ENCODE measurements at places on chromosomes 2 and 18.

GRCh38 chr2:39546409-39546808, 109.3 kb upstream of the MAP4K3 start:
- no peak for DNase-seq

DNA sequence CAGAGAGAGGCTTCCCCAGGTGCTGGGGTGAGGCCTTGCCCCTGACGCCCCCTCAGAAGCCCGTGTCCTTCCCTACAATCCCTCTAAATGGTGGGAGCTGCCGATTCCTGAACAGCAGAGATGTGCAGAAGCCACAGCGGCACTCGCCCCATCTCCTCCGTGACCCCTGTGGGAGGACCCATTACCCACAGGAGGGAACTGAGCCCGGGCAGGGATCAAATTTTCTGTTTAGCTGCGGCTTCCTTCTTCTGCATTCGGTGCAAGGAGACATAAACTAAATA, 181.2 kb upstream of the RAB6C start:
- DNase-seq = no peak

- no peak for DNase-seq
Measured at GRCh38 chr2:15661295-15661569, 69.6 kb downstream of the DDX1 start.

DNA sequence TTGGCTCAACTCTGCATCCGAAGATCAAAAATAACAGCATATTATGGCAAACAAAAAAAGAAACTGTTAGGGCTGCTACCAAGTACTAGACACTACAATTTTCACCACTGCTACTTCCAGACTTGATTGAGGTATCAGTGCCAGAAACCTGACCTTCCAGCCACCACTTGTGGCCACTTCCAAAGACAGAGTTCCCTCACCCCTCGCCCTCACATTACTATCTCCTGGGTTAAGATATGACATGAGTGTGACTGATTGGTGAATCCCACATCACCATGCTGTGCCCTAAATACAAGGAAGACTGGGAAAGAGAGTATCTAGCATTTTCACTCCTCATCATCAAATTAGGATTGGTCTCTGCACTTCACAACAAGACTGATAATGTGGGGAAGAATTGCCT, 296.1 kb upstream of the NT5C1B start:
- DNase-seq = no peak

DNA sequence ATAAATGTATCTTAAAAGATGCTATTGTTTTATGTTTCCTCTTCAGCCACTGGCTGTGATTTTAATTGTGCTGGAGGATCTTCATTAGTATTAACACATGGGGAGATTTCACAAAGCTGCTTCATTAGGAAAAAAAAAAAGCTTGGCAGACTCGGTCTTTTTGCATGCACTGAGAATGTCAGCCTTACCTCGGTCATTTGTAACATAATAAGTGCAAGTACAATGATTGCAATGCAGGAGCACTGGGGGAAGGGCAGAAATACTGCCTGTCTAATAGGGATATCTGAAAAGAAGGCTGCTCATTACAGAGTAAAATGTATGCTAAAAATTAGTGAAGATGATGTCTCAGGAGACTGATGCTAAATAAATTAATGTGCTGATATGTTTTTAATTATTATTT, 1.3 kb upstream of the BAZ2B start:
- peak; percentile 90 for DNase-seq

DNA sequence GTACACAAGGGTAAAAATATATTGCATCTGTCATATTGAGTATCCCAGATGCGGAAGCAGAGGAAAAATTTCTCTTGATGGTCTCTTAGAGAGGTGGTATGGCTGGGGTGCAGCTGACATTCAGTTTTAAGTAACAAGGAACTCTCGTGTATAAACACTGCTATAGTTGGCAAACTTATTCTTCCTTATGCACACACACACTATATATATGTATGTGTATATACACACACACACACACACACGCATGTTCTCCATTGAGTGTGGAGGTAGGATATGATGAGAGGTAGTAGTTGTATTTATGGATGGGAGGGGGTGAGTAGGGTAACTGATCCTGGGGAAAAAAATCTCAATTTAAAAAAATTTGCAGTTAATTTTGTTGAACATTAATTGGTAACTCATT, 10.6 kb downstream of the PHLPP1 start:
- DNase-seq = no peak

DNA sequence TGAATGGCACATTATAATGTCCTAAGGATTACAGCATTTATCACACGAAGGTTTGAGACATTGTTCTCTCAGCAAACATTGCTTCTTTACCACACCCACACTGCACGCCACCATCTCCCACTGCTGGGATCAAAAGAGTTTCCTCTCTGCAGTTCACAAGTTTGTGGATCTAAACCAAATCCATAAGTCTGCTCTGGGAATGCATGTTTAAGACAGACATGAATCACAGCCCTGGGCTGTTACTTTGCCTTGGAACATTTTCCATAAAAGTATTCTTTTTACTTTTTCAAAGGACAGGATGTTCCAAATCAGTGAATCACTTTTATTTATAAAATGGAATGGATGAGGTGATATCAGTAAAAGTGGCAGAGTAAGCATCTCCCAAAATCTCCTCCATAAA, 36.1 kb downstream of the STPG4 start:
- no peak for DNase-seq

Measured in DMS53 (cell line).